ENCODE measurements at places on chromosomes 2 and 18.

- DNase-seq = no peak
These were observed 32.3 kb downstream of the CYP27C1 start for GRCh38 chr2:127187831-127188230.

- no peak for DNase-seq
These were observed 183.9 kb upstream of the ETAA1 start for GRCh38 chr2:67213270-67213670.

- DNase-seq = peak; percentile 57
These were observed 82.0 kb downstream of the NRP2 start for GRCh38 chr2:205764270-205764746.

DNA sequence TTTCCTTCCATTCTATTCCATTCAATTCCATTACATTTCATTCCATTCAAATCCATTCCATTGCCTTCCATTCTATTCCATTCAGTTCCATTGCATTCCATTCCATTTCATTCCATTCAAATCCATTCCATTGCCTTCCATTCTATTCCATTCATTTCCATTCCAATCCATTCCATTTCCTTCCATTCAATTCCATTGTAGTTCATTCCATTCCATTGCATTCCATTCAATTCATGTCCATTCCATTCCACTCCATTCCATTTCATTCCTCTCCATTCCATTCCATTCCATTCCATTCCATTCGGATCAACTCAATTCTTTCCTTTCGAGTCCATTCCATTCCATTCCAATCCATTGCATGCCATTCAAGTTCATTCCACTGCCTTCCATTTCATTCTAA is 1128.3 kb downstream of the RPIA start:
- DNase-seq = no peak

- no peak for DNase-seq
These were observed 22.3 kb upstream of the CYRIA start for GRCh38 chr2:16687955-16688354.

- no peak for DNase-seq
These were observed 8.3 kb upstream of the RBM43 start for GRCh38 chr2:151269798-151270568.

- no peak for DNase-seq
These were observed 76.4 kb downstream of the HDAC4 start for GRCh38 chr2:239324456-239324855.

- DNase-seq = no peak
These were observed 56.5 kb downstream of the NBEAL1 start for GRCh38 chr2:203071148-203071547.

- DNase-seq = no peak
These were observed 100.6 kb downstream of the CABLES1 start for GRCh38 chr18:23235860-23236259.

GRCh38 chr18:78683191-78684010 is 296.2 kb upstream of the SALL3 start:
- DNase-seq = no peak

DNA sequence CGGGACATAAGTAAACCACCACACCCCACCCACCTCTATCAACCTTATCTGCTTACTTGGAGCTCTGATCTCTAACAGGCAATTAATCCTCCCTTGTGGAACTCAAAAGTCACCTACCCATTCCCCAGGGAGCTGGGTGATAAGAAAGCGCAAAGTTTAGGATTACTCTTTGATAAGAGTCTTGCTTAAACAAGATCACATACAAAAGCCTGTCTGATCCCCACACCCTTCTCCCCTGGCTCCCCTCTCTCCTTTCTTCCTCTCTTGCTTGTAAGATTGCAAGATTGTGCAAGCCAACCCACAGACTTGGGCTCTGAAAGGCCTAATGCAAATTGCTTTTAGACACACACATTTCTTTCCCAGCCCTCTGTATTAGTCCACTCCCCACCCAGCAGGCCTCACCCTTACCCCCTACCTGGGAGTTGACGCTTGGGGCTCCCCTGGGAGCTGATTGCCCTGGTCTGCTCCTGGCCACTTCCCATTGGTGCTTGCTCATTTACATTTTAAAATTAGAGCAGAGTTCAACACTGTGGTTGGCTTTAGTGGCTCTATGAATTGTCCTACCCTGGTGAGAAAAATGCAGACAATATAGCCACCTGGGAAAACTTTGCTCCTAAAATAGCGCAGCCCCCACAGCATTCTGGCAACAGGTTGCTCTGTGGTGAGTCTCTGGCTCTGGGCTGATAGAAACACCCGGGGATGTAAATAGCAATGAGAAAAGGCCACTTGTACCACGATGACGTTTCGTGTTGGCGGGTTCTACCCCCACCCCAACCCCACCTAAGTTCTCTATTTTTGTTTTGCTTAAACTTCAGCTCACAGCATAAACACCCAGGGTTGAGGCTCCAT is 92.8 kb upstream of the MSH2 start:
- DNase-seq = no peak

GRCh38 chr2:158205215-158205614 is 103.5 kb downstream of the UPP2 start:
- DNase-seq = no peak

- DNase-seq = no peak
These were observed 46.8 kb downstream of the TMEM131 start for GRCh38 chr2:97948926-97949325.

DNA sequence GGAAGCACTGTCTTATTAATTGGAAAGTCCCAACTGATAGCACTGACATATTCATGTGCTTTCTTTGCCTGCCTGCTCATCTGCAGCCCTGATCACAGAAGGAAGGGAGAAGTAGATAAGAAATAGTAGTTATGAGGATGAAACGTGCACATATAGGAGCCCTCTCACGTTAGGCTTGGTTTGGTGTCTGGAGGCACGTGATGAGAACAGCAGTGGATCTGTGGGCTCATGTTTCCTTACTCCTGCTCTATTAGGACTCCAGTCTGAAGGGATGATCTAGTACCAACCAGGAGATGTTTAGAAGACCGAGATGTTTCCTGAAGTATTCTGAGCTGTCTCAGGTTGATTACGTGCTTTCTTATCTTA is 84.9 kb downstream of the MAP4K4 start:
- no peak for DNase-seq

DNA sequence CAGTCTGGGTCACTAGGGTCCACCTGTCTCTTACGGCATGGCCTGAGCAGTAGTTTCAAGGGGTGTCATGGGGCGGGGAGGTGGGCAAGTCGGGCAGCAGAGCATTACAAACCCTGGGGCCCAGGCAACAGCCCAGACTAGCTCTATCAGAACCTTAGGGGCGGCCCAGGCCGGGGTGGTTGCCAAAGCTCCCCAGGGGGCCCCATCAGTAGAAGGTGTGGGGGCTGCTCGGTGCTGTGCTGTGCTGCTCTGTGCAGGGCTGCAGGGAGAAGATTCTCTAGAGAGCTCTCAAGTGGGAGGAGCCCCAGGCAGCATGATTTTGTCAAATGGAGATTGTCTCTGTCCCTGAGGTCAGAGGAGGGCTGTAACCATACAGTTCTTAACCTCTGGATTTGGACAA is 36.4 kb upstream of the SLC14A1 start:
- DNase-seq = no peak

GRCh38 chr2:162242586-162243280 is 512 bp downstream of the FAP start:
- DNase-seq = no peak

- DNase-seq = no peak
These were observed 304.7 kb upstream of the HNMT start for GRCh38 chr2:137659616-137660015.

DNA sequence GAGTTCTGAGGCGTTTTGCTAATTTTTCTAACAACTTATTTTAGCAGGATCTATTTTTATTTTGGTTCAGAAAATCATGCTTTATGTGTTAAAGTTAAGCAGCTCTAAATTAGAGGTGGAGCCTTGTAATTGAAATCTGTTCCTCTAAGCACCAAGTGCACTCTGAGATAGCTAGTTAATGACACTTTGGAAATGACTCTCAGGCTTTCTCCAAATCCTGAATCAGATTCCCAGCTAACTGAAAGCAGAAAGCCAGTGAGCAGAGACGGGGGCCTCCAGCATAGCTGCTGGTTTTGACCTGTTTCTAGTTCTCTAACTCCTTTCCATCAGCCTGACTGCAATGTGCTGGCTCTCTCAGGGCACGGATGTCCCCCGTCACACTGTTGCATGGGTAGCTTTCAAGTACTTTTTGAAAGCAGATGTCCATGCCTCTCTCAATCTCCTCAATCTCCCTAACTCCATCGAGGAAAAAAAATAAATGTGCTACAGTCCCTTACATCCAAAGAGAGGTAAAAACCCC is 326.5 kb downstream of the SATB2 start:
- DNase-seq = no peak

DNA sequence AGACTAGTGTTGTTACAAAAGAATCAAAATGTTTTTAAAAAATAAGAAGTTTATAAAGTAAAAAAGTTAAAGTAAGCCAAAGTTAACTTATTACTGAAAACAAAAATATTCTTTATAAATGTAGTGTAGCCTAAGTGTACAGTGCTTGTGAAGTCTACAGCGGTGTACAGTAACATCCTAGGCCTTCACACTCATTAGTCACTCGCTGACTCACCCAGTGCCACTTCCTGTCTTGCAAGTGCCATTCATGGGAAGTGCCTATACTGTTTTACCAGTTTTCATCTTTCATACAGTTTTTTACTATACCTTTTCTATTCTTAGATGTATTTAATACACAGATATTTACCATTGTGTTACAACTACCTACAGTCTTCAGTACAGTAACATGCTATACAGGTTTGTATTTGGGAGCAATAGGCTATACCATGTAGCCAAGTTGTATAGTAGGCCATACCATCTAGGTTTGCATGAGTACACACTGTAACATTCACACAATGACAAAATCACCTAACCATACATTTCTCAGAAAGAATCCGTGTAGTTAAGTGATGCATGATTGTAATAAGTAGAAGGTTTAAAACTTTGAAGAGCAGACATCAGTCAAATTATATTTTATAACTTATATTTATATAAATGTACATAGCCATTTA is 13.4 kb downstream of the SERPINB7 start:
- no peak for DNase-seq

GRCh38 chr2:217899231-217900009 is 103.4 kb downstream of the TNS1 start:
- peak; percentile 71 for DNase-seq

GRCh38 chr18:54835944-54836343 is 7.7 kb downstream of the RAB27B start:
- DNase-seq = no peak

DNA sequence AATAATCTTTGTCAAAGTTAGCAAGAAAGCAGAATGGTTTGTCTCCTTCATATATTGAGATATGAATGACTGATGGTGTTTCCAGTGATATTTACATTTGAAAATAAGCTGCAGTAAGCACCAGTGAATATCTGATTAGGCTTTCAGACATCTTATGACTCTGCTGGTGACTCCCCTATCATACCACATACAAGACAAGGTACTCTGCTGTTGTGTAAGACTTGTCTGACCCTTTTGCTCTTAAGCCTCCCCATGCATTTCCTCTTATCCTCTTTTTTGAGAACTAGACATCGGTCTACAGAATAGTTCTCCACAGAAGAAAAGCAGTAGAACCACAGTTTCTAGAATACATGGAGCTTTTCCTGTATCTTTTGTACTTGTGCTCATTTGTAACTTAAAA is 9.3 kb downstream of the POLI start:
- DNase-seq = no peak

DNA sequence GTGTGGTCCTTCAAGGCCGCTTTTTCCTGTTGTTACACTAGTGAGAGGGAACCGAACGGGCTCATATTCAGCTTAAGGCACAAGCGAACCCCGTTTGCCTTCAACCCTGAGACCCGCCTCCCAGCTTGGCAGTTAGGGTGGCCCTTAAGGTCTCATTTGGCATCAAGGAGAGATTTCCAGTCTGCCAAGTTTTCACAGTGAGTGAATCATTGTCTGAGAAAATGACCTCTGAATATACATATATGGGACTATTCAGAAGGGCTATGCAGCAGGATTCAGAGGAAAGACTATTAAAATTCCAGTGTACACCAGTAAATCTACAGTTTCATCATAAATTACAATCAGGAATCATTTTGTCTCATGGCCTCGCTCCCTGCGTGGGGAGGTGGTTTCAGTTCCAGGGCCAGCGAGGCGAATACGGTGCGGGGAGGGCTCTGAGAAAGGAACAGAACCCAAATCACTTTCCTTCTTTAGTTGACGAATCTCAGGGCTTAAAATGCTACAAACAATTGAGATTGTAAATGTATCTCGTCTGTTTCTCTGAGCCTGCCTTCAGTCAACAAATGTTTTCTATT is 231.4 kb downstream of the FAM210A start:
- no peak for DNase-seq

DNA sequence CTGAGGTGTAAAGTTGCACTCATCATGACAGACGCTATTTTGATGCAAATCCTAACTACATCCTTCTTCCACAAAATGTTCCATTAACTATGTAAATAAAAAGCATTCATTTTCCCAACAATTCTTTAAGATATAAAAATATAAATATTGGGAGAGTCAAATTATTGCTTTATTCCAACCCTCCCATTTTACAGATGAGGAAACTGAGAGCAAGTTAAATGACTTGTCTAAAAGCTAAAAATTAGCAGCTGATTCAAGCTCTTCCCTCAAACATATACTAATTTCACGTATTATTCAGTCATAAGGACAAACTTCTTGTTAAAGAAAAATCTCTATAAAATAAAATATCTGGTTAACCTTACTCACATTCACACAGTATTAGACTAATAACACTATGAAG is 16.8 kb downstream of the KDSR start:
- DNase-seq = no peak

GRCh38 chr2:109208071-109208950 is 79.3 kb downstream of the SH3RF3 start:
- DNase-seq = no peak

- no peak for DNase-seq
These were observed 1.3 kb upstream of the SCTR start for GRCh38 chr2:119525614-119526013.

DNA sequence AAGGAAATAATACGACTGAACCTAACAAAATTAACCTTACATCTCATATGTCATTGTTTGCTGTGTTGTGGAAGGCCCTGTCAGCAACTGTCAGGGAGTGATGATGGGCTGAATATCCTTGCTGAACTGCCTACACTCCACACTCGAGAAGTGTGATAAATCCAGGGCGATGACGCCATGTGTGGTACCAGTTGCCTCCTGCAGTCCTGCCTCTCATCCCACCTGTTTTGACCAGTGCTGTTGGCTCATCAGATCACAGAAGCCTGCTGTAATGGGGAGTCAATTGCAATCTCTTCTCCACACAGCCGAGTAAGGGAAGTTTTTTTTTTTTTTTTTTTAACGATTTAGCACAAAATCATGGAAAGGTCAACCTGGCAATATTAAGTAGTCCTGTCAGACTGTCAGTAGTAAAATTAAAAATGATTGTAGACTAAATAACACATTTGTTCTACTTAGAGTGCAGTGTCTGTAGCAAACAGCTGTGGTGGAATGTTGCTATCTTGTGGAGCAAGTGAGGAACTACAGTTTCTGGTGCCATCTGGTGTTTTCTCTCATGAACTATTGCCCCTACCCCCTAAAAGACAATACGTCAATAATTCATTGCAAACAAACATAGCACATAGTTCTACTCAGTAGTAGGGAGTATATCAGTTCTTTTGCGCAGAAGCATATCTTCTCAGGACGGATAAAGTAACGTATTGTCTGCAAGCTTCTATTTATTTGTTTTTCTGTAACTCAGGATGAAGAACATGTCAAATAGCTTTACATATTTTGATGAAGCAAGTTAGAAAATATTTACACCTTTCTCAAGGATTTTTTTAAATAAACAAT is 347.6 kb downstream of the CTNNA2 start:
- peak; percentile 15 for DNase-seq
